ENCODE measurements at places on chromosomes 12 and 14.

DNA sequence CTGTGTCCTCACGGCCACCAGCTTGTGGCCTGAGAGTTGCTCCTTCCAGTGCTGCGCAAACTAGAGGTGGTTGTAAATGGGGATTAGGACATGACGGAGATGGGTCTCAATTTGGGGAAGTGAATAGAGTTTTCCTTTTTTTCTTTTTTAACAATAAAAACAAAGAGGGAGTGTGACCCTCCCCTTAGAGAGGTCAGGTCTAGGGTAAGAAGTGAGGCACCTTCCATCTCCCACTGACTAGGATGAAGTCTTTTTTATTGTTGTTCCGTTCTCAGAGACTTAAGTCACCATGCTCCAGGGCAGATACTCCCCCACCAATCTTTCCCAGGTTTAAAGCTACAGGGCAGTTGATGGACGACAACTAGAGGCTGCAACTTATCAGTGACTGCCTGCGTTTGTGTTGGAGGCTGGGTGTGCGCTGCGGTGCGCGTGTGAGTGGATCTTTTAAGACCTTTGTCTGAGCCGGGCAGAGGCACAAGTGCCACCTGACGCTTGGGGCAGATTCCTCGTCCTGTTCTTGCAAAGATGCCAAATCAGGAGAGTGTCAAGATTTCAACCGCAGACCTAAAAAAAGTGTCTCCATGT lies 2.1 kb upstream of the GSC start:
- DNase-seq: no peak

GRCh38 chr14:80606347-80606772 lies 335.2 kb downstream of the CEP128 start:
- DNase-seq: no peak

DNA sequence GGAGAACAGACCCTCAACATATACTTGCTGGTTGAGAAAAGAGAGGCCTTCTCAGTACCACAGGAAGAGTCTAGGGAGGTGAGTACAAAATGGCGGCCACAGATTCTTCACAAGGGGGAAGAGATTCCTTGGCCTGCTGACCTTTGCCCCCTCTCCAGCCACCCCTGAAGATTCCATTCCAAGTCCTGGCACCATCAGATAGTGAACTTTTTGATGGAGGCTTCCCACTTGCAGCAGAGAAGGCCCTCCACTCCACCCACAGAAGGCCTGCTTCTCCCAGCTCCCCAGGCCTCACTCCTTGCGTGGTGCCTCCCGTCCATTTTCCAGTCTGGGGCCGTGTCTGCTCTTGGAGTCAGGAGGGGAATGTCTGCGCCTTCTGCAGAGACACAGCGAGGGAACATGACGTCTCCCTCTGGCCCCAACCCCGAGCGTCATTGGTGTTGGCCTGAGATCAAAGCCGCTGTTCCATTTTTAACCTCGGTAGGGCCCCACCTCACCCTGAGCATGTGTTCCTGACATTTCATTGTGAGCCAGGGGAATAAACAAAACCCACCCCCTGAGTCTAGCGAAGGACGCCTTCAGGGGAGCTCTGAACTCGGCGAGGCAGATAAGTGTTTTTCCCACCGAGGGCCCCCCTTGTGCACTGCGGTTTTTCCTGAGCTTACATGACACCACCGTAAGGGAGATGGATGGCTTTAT lies 268.7 kb upstream of the TBX3 start:
- no peak for DNase-seq

GRCh38 chr14:27917896-27918295 lies 848.7 kb upstream of the FOXG1 start:
- DNase-seq: no peak

- DNase-seq: no peak
Observed at GRCh38 chr12:10372559-10372958, 17.3 kb downstream of the KLRK1 start.

DNA sequence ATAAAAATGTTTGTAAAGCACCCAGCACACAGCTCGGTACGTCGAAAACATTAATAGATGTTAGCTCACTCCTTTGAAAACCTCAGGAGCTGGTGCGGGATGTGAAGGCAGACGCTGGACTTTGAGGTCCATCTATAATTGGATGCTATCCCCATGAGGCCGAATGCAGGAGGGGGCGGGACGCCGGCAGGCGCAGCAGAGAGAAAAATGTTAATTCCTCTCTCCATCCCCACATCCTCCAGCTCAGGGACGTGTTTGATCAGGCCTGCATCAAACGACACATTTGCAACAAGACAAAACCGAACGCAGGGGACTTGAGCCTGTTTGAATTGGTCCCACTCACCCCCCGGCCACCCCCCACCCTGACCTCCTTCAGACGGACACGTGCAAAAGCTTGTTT lies 231.0 kb downstream of the RBM19 start:
- no peak for DNase-seq

GRCh38 chr14:96081767-96082400 lies 42.7 kb downstream of the C14orf132 start:
- DNase-seq: no peak

GRCh38 chr12:71942703-71943102 lies 4.1 kb downstream of the TPH2 start:
- no peak for DNase-seq

DNA sequence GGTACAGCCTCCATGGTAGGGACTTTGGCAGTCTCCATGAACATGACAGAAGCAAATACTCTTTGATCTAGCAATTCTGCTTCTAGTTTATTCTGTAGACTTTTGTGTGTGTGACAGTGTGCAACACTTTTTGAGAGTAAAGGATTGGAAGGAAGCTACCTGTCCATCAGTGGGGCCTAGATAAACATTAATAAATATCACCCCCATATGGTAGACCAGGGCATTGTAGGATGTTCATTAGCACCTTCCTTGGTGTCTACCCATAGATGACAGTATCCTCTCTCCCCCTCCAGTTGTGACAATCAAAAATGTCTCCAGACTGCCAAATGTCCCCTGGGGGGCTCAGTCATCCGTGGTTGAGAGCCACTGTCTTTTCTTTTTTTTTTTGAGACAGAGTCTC lies 10.8 kb downstream of the SNRNP35 start:
- no peak for DNase-seq

GRCh38 chr14:61438860-61439765 lies 117.7 kb downstream of the PRKCH start:
- no peak for DNase-seq

GRCh38 chr14:101884934-101885576 lies 79.3 kb upstream of the DYNC1H1 start:
- no peak for DNase-seq

DNA sequence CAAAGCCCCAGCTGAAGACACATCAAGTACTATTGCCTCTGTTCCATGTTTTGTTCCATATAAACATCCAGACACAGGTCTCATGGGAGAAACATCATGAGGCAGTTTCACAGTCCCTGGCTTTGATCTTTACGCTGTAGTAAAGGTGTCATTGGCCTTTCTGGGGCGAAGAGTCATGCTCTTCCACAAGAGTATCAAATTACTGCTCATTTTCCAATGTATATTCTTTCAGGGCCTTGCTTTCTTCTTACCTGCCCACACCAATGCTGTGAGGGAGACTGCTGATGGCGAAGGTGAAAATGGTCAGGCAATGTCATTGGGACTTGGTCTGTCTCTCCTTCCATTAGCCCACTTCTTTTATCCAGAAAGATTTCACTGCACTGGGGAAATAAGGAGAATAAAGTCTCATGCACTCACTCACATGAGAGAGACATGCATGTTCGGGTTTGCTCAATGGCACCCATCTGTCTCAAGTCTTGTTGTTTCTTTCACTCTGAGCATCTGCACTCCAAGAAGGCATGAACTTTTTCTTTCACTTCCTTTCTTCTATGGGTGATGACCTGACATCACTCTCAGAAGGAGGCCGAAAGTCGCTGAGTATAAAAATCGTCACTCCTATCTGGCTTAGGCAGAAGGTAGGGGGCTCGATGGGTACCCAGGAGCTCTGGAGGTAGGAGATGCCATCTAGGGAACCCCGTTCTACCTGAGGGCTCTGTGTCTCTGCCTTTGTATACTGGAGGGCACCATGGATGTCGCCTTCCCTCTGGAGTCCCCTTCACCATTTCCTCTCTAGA lies 1.3 kb upstream of the JDP2 start:
- DNase-seq: no peak

GRCh38 chr12:112645586-112645985 lies 146.0 kb upstream of the RPH3A start:
- no peak for DNase-seq

- no peak for DNase-seq
Observed at GRCh38 chr14:88987516-88987915, 163.1 kb downstream of the TTC8 start.

DNA sequence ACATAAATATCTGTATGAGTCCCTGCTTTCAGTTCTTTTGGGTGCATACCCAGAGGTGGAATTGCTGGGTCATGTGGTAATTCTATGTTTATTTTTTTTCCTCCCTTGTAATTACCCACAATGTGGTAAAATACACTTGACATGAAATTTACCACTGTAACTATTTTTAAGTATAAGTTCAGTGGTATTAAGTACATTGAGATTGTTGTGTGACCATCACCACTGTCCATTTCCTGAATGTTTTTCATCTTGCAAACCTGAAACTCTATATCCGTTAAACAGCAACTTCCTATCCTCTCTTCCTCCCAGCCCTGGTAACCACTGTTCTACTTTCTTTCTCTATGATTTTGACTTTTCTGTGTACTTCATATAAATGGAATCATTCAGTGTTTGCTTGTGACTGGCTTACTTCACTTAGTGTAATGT lies 51.4 kb downstream of the BORCS5 start:
- no peak for DNase-seq

DNA sequence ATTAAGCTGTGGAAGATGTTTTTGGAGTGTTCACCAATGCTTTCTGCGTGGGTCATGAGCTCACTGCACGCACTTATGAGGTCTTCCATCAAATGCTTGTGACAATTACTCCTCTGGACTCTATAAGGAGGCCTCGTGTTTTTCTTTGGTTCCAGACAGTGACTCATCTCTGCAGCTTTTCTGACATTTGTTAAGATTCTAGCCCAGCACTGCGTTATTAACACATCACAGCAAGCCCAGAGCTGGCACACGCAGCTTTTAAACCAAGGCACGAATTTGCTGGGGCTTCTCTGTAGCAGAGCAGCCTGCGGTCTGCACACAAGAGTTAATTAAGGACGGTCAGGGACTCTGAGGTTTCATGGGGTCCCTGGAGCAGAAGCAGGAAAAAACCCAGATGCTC lies 16.9 kb downstream of the MEG3 start:
- DNase-seq: peak; percentile 73

GRCh38 chr12:121135320-121135719 lies 2.6 kb downstream of the P2RX7 start:
- no peak for DNase-seq
